ENCODE measurements at places on chromosomes 6 and 20.

DNA sequence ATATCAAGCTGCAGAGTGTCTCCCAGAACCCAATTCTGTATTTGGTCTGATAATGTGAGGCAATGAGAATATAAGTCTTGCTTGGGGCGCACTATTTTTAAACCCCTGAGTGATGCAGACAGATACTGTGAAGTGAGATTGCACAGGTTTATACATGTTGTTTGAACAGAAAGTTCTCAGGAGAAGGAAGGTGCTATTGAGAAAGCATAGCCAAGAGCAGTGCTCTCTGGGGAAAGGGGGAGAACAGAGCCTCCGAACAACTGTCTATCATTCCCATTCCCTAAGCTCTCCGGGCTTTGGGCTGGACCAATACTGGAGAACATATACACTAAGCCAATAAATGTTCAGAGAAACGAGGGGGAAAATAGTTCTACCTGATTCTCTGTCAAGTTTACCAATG is 75.8 kb downstream of the PERP start:
- DNase-seq: no peak

DNA sequence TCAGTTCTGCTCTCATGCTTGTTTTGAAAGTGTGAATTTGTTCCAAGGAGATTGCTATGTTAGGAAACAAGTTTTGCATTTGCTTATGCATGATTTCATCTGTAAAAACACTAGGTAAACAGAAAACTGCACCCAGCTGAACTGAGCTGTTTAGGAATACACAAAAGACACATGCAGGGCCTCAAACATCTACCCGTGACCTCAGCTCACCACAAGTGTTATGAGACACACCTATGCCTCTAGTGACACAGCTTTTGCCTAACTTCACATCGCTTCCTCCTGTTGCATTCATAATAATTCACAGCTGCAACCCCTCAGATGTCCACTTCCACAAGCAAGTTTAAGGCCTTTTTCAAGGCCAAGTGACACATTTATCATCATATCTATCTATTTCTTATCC is 98.0 kb upstream of the SLC24A3 start:
- no peak for DNase-seq

GRCh38 chr20:49388744-49389143 is 93.7 kb downstream of the KCNB1 start:
- no peak for DNase-seq

DNA sequence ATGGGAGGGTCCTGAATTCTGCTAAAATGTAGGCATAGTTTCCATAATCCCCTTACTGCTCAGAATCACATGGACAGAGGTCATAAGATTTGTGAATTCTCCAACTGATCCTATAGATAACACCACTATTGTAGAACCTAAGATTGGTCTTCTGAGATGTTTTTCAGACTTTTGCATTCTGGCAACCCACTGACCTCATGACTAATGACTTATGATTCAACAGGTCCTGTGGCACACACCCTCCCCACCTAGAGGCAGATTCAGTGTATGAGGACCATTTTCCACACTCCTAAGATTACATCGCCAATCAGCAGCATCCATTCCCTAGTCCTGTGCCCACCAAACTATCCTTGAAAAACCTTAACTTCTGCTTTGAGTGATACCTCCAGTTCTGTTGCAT is 207.2 kb downstream of the BTBD9 start:
- no peak for DNase-seq

All from stimulated activated CD4-positive, alpha-beta T cell treated with anti-CD3 and anti-CD28 coated beads, Interleukin-1b, Interleukin-23, amount 100 ng/mL, for 24 hours (primary cell).